Liver (tissue), 10 donors: ENCODE measurements at places on chromosomes 16 and 17. TPM values are rescaled to one million over a fixed set of nuclear protein-coding genes. Genes with fewer than 3 reads are reported as not detected.

VWA3A gene
- not detected for polyA plus RNA-seq

GRCh38 chr17:36818134-36818825 lies 119.0 kb upstream of the LHX1 start:
- no peak for DNase-seq
- no peak overlapping the region for H3K4me3 ChIP-seq

GRCh38 chr17:57006040-57006439 lies 28.1 kb downstream of the SCPEP1 start:
- no peak for DNase-seq
- no peaks in the 10 kb centered on the region for H3K27me3 ChIP-seq
- peaks cover 3% of the 10 kb centered on the region for H3K36me3 ChIP-seq
- H3K27ac ChIP-seq = no peak overlapping the region
- no peak overlapping the region for H3K4me3 ChIP-seq
- peaks cover 3% of the 10 kb centered on the region for H3K4me1 ChIP-seq

DNA sequence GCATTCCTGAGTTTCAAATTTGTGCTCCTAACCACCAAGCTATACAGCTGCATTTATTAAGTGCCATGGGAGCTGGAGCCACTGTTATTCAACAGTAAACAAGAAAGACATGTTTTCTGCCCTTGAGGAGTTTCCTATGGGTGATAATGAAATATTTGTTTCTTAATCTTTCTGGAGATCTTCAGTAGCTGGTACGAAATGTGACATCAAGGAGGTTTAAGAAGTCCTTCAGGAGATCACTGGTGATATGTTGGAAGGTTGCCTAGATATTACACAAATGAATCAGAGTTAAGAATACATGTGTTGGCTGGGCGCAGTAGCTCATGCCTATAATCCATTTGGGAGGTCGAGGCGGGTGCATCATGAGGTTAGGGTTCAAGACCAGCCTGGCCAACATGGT lies 14.9 kb downstream of the RHOT1 start:
- H3K27me3 ChIP-seq = no peaks in the 10 kb centered on the region
- peaks cover 7% of the 10 kb centered on the region for H3K36me3 ChIP-seq
- no peak for DNase-seq
- H3K27ac ChIP-seq = no peak overlapping the region

SPAG9 gene
- 12.3 TPM for polyA plus RNA-seq

DNA sequence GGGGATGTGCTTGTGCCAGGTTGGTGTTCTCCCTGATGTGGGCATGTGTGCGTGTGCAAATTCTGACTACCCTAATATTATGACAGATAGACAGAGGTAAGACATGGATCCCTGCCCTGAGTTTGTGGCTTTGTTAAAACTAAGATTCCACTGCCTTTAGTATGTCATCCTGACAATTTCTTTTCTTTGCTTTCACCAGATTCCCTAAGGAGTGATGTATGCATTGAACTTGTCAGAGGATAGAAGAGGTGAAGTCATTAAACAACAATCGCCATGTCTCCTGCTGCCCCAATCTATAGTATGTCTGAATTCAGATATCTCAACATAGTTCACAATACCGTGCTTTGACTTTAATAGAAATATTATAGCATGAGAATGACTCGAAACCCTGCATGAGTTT lies 137.1 kb upstream of the ELAC2 start:
- no peaks in the 10 kb centered on the region for H3K36me3 ChIP-seq
- H3K4me3 ChIP-seq = no peak overlapping the region
- no peaks in the 10 kb centered on the region for H3K4me1 ChIP-seq
- H3K27ac ChIP-seq = no peak overlapping the region
- H3K27me3 ChIP-seq = peaks cover 4% of the 10 kb centered on the region
- DNase-seq = no peak

DNA sequence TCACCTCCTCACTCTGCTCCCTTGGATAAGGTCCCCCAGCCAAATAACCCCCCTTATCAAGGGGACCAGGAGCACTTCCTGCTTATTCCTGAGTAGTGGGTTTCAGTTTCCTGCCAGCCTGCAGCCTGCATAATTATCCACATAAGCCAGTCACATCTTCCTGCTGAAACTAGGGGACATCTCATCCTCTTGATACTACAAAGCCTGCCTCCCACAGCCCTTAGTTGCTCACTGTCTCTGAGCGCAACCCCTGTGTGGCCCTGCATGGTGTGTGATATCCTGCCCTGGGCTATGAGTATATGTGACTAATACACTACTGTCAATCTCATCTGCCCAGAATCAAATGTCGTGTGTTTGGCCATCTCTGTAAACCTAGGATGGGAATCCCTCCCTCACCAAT lies 8.0 kb upstream of the XYLT2 start:
- no peak overlapping the region for H3K4me3 ChIP-seq
- no peak overlapping the region for H3K27ac ChIP-seq
- DNase-seq = no peak
- H3K4me1 ChIP-seq = no peaks in the 10 kb centered on the region
- H3K27me3 ChIP-seq = no peaks in the 10 kb centered on the region

- DNase-seq = no peak
- no peak overlapping the region for H3K4me3 ChIP-seq
- H3K4me1 ChIP-seq = no peaks in the 10 kb centered on the region
- H3K27me3 ChIP-seq = no peaks in the 10 kb centered on the region
- no peak overlapping the region for H3K27ac ChIP-seq
These were observed 17.6 kb downstream of the CD300A start for GRCh38 chr17:74484066-74484465.

QPRT gene
- polyA plus RNA-seq = 143 TPM

DNA sequence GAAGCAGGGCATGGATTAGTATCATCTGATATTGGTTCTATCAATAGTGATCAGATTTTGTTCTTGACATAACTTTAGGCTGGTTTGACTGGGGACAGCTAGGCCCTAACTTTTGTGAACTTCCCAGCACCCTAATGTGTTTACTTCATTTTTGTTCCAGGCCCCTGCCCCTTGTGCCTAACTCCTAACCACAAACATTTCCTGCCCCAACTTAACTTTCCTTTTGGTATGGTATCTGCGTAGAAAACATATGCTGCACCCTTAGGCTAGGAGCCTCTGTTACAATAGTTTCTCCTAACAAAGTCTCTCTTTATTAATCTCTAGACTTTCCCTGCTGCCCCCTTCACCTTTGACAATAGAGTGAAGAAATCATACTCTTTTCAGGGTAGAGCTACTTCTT lies 2.5 kb downstream of the ADPRM start:
- no peaks in the 10 kb centered on the region for H3K27me3 ChIP-seq
- no peak for DNase-seq
- peaks cover 23% of the 10 kb centered on the region for H3K4me1 ChIP-seq
- no peak overlapping the region for H3K4me3 ChIP-seq
- no peak overlapping the region for H3K27ac ChIP-seq

GRCh38 chr17:80339731-80340456 lies 75.1 kb upstream of the ENDOV start:
- peaks cover 81% of the 10 kb centered on the region for H3K36me3 ChIP-seq
- H3K4me1 ChIP-seq = no peaks in the 10 kb centered on the region
- H3K27ac ChIP-seq = no peak overlapping the region
- no peaks in the 10 kb centered on the region for H3K27me3 ChIP-seq
- DNase-seq = no peak

- H3K27ac ChIP-seq = peak overlapping the region; percentile 40
- DNase-seq = no peak
- H3K4me3 ChIP-seq = no peak overlapping the region
- H3K27me3 ChIP-seq = no peaks in the 10 kb centered on the region
These were observed 5.4 kb downstream of the ZCCHC14 start for GRCh38 chr16:87487361-87487924.

RASD1 gene
- 46.7 TPM for polyA plus RNA-seq

- peaks cover 3% of the 10 kb centered on the region for H3K27me3 ChIP-seq
- H3K4me1 ChIP-seq = no peaks in the 10 kb centered on the region
- H3K4me3 ChIP-seq = no peak overlapping the region
- no peak overlapping the region for H3K27ac ChIP-seq
- no peaks in the 10 kb centered on the region for H3K36me3 ChIP-seq
- no peak for DNase-seq
These were observed 49.0 kb upstream of the ENPP7 start for GRCh38 chr17:79681628-79682261.

ARHGAP44 gene
- polyA plus RNA-seq = 0.50 TPM

- H3K4me1 ChIP-seq = no peaks in the 10 kb centered on the region
- H3K27me3 ChIP-seq = no peaks in the 10 kb centered on the region
- H3K27ac ChIP-seq = no peak overlapping the region
- H3K36me3 ChIP-seq = no peaks in the 10 kb centered on the region
These were observed 713.2 kb downstream of the KCNJ2 start for GRCh38 chr17:70882504-70882903.

GRCh38 chr17:15457723-15458094 lies 9.7 kb downstream of the CDRT4 start:
- no peak overlapping the region for H3K4me3 ChIP-seq
- no peaks in the 10 kb centered on the region for H3K4me1 ChIP-seq
- H3K36me3 ChIP-seq = no peaks in the 10 kb centered on the region
- no peak for DNase-seq
- no peaks in the 10 kb centered on the region for H3K27me3 ChIP-seq
- no peak overlapping the region for H3K27ac ChIP-seq

DNA sequence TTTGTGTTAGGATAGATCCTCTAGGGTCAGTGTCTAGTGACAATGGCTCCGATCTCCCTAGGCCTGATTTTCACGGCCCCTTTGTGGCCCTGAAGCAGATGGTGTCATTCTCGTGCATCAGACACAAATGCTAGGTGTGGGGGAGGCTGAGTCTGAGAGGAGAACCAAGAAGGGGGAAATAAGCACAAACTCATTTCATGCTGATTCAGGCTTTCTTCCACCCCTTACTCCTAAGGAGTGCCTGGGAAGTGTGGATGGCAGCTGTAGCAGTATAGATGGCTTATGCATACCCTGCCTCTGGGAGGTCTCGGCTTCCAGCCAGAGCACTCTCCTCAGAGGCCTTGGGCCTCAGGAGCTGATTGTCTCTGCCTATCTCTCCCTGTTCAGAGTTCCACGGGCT lies 1.8 kb upstream of the WNK4 start:
- H3K4me3 ChIP-seq = no peak overlapping the region
- H3K4me1 ChIP-seq = peaks cover 21% of the 10 kb centered on the region
- peaks cover 2% of the 10 kb centered on the region for H3K36me3 ChIP-seq
